ENCODE measurements at places on chromosomes 2 and 18.

DNA sequence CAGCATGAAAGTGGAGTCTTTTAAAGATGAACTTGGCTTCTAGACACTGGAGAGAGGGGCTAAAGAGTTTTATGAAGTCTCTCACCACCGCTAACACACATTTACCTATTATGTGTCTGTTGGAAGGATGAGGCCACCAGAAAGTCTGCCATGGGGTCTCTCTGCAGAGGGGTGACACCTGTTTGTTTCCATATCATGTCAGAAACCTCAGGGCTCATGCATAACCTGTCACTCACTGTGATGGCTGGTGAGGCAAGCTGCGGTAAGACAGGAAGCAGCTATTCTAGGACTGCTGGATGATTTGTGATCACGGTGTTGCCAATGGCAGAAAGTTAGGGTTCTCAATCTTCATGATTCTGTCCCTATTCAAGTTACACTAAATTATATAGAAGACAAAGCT is 60.8 kb upstream of the DNMT3A start:
- no peak for DNase-seq

DNA sequence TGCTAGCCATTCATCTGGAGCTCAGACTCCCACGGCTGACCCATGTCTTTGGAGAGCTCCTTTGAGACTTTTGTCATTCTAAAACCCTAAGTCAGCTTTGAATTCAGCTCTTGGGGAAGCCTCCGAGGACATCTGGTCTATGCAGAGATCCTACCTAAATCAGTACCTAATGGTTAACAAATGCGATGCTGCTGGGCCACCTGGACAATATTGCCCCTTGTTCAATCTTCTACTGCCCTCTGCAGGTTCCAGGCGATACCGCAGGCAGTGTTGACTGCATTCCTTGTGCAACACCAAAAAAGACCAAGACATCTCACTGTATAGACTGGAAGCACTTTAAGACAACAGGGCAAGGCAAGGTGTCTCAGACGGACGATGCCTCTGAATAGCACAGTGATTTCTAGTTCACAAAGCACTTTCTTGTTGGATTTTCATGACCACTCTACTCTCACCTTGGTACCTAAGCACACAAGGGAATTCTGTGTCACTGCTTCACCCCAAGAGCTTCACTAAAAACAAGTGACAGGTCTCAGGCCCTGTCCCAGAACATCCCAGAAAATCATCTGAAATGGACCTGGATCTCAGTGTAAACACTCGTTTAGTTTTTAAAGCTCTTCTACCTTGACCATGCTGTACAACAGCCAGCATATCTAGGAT is 80.9 kb downstream of the XDH start:
- peak; percentile 77 for DNase-seq

- no peak for DNase-seq
These were observed 60.4 kb downstream of the FAM117B start for GRCh38 chr2:202695166-202695565.

DNA sequence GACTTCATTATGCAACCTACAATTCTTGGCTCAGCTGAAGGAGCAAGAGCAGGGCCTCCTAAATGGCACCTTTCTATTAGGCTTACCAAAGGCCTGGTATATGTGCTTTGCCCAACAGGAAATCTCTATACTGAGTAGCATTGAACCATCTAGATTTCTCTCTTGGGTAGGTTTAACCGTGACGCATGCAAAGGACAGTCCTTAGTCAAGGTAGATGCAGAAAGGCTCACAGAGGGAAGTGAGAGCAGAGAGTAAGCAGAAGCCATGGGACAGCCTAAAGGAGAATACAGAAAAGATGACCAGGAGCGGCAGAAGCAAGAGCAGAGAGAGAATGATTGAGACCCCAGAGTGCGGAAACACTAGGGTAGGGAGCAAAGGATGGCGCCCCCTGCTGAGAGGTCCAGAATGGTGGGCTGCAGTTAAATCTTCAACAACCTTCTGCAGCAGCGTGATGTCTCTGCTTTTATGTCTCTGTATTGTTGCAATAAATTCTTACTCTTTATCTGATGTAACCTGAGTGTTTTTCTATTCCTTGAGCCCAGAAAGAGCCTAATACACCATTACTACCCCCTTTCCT is 4.7 kb upstream of the OSBPL1A start:
- DNase-seq = no peak

DNA sequence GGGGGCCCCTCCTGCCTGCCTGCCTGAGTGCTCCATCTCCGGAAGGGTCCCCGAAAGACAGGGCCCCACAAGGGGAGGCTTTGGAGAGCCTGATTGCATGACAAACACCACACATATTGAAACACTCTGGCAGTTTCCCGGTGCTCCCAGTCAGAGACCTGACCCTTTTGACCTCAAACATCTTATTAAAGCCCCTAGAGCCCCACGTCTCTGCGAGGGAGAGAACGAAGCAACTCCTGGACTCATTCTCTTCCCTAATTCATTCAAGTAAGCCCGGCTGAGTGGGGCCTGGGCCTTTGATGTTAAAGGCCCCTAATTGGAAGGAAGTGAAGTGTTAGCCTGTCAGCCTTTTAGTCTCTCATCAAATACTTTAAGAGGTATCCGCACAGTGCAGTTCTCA is 335.6 kb downstream of the CYRIA start:
- DNase-seq = no peak

GRCh38 chr2:240584486-240585031 is 2.0 kb upstream of the CAPN10 start:
- peak; percentile 73 for DNase-seq
